CD4-positive, alpha-beta T cell treated with Interferon gamma for 1 hour (primary cell): ENCODE measurements at places on chromosomes 6 and 20.

DNA sequence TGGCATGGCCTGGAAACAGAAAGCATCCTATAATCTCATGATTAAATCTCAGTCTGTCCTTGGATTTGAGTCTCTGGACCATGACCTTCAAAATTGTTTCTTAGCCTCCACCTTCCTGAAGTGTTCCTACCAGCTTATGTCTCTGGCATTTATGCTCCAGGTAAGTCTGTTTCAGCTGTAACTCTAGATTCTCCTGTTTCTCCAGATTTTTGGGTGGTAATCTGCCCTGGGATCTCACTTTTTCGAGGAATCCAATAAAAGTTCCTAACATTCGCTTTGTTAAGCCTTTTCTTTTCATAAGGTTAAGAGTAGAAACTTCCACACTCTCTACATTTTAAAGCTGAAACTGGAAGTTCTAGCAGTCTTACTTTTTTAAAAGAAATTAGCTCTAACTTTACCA is 318.5 kb downstream of the C6orf118 start:
- DNase-seq = no peak

- DNase-seq = no peak
These were observed 41.3 kb downstream of the SPDEF start for GRCh38 chr6:34514593-34515472.

- DNase-seq = no peak
These were observed 48.7 kb upstream of the SRPK1 start for GRCh38 chr6:35969646-35970045.

- no peak for DNase-seq
These were observed 332 bp downstream of the GRIK2 start for GRCh38 chr6:101393829-101394251.

- no peak for DNase-seq
These were observed 408.4 kb downstream of the PKHD1 start for GRCh38 chr6:51678905-51679620.

- no peak for DNase-seq
These were observed 427.1 kb upstream of the NOX3 start for GRCh38 chr6:155882527-155883333.

GRCh38 chr6:72890671-72891070 is 268.8 kb downstream of the KCNQ5 start:
- DNase-seq = no peak

- DNase-seq = no peak
These were observed 26.7 kb downstream of the GPX6 start for GRCh38 chr6:28488916-28489365.

DNA sequence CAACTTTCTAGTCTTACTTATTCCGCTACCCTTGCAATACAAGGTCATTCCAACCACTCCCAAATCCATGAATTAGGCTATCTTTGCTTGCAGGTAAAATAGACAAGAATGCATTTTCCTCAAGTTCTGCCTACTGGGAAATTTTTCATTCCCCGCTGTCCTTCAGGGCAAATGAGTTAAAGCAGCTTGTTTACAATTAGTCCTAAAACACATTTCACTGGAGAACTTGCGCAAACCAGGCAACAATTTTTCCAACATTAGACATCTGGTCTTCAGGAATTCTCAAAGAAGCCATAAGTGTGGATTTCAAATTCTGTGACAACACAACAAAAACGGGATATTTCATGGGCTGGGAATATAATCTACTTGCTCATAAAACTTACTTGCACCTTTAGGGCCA is 20.4 kb downstream of the SPINT4 start:
- DNase-seq = no peak
